Activated naive CD4-positive, alpha-beta T cell treated with anti-CD3 and anti-CD28 coated beads for 36 hours (primary cell): ENCODE measurements at places on chromosomes 4 and X. TPM values are rescaled to one million over a fixed set of nuclear protein-coding genes. Genes with fewer than 3 reads are reported as not detected.

DNA sequence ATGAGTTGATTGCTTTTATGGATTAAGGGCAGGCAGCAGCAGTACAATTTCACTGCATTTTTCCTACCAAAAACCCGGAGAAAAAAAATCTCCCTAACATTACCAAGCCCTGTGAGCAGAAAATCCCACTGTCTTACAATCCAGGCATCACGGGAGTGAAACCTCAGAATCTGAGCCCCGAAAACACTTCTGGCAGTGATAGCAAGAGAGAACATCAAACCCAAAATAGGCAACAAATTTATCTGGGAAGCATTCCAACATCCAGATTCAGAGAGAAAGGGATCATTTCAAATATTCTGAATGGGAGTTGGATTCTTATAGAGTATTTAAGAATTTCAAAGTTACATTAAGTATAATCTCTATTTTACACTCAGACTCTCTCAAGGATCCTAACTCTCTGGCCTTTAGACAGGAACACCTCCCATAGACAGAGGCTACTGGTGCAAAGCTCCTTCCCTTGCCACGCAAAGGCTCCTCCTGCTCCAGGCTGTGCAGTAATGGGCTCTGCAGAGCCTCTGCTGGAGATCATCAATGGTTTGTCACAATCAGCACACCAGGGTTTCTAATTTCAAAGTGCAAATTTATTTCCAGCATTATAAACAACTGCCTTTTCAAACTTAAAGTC, 256.9 kb downstream of the PARM1 start:
- H3K4me3 ChIP-seq, result no peak overlapping the region
- H3K4me1 ChIP-seq, result no peaks in the 10 kb centered on the region
- no peaks in the 10 kb centered on the region for H3K36me3 ChIP-seq
- no peaks in the 10 kb centered on the region for H3K27me3 ChIP-seq
- DNase-seq, result no peak
- no peak overlapping the region for H3K27ac ChIP-seq

DNA sequence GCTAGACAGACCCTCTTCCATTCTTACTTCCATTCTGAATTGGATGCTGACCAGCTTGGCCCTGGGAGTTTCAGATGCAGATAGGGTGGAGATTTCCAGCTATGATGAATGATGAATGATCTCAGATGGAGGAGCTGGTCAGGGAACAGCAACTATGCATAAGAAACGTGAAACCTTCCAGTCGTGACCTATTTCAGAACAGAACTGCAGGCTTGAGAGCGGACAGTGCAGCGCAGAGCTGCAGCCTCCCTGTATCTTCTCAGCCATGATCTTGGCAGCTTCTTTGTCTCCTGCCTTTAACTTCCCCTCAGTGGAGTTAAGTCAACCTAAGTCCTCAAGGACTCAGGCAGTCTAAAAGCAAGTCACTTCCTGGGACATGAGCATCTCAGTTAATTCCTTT, 43.3 kb upstream of the HAND2 start:
- H3K4me1 ChIP-seq, result no peaks in the 10 kb centered on the region
- H3K27ac ChIP-seq, result no peak overlapping the region
- no peak overlapping the region for H3K4me3 ChIP-seq
- DNase-seq, result no peak
- no peaks in the 10 kb centered on the region for H3K36me3 ChIP-seq

DNA sequence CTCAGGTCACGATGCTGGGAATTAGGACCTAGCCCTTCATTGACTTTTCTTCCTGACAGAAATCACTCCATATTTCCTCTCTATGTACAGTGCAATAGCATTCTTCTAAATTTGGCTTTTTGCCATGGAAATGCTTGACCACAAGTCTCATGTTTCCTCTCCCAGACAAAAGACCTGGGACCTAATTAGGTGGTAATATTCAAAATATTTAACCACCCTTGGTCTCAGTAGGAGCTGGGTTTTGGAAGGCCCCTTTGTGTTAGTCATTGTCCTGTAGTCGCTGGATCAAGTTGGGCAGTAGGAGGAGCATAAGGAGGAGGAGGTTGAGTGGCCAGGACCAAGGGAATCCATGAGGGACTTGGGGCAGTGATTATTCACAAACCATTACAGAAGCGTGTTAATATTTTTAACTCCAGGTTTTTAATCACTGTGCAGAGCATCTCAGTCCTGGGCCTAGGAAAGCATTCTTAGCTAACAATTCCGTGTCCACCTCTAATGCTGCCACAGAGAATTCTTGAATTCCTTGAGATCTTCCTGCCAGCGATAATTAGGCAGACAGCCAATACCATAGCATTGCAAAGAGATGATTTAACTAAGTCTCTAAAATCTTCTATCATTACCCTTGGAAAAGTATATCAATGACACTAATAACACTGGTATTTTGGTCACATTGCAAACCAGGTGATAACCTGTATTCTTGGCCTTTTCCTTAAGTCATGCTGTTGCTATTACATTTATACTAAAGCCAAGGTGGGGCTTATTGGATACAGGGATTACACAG, 25.0 kb upstream of the SHROOM4 start:
- no peak overlapping the region for H3K4me3 ChIP-seq
- no peaks in the 10 kb centered on the region for H3K36me3 ChIP-seq
- no peak overlapping the region for H3K27ac ChIP-seq
- H3K4me1 ChIP-seq, result no peaks in the 10 kb centered on the region

DNA sequence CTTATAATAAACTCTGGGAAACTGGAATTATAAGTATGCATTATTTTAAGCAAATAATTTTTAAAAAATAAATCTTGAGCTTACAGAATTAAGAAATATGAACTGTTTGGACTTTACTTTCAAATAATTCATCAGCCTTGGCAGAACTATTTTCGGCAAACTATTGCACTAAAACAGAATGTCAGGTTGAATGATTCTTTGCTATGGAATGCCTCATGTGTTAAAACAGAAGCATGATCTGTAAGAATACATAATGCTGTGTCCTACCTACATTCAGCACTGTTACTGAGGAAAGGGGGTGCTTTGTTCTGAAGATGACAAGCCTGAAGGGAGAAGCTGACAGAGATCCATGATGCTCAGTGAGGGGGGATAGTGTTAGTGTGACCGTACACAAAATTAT, 55.6 kb upstream of the EXOC1L start:
- DNase-seq, result no peak
- no peak overlapping the region for H3K27ac ChIP-seq
- H3K4me1 ChIP-seq, result no peaks in the 10 kb centered on the region
- peaks cover 6% of the 10 kb centered on the region for H3K27me3 ChIP-seq
- no peak overlapping the region for H3K4me3 ChIP-seq
- no peaks in the 10 kb centered on the region for H3K36me3 ChIP-seq

GRCh38 chr4:8472158-8472688, 31.6 kb downstream of the TRMT44 start:
- no peaks in the 10 kb centered on the region for H3K4me1 ChIP-seq
- H3K36me3 ChIP-seq, result peaks cover 14% of the 10 kb centered on the region
- no peak for DNase-seq
- H3K27me3 ChIP-seq, result no peaks in the 10 kb centered on the region

GRCh38 chr4:6373541-6374410, 98.6 kb downstream of the PPP2R2C start:
- H3K4me1 ChIP-seq, result no peaks in the 10 kb centered on the region
- H3K36me3 ChIP-seq, result no peaks in the 10 kb centered on the region
- no peak overlapping the region for H3K4me3 ChIP-seq
- H3K27ac ChIP-seq, result no peak overlapping the region
- DNase-seq, result no peak
- H3K27me3 ChIP-seq, result peaks cover 3% of the 10 kb centered on the region

GRCh38 chrX:150081076-150081475, 142.8 kb upstream of the EOLA2 start:
- H3K27me3 ChIP-seq, result no peaks in the 10 kb centered on the region
- no peak for DNase-seq
- no peak overlapping the region for H3K4me3 ChIP-seq
- H3K36me3 ChIP-seq, result no peaks in the 10 kb centered on the region
- no peaks in the 10 kb centered on the region for H3K4me1 ChIP-seq
- H3K27ac ChIP-seq, result no peak overlapping the region

DNA sequence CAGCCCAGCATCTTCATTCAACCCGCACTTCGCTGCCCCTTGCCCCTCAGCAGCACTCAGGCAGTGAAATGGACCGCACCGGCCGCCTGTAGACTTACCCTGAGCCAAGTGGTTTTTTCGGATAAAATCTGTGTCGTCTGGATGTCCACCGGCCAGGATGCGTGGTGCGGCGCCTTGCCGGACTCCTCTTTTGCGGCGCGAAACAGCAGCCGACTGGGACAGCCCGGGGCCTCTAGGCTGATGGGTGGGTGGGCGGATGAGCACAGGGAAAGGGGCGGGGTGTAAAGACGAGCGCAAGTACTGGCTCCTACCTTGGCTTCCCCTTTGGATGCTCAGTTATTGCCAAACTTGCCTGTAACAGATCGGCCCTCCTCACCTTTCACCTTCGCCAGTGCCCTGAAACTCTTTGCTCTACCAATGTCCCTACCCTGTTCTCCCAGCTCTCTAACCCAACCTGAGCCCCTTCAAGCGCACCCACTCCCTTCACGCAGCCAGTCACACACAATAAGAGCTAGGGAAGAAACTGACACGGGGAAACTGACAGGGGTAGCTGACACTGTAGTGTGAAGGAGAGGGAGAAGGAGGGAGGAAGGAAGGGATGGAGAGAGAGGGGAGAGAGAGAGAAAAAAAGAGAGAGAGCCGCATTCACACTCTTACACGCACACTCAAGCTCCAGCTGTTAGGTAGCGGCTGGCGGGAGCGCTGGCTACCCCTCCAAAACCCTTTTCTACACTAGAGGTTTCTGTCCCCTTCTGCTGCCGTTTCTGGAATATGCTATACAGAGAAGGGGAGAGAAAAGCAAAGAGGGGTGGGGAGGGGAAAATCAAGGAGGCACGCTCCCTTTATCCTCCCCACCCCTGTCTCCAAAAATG, 559 bp downstream of the TRPC5 start:
- no peaks in the 10 kb centered on the region for H3K4me1 ChIP-seq
- H3K27ac ChIP-seq, result no peak overlapping the region
- H3K36me3 ChIP-seq, result no peaks in the 10 kb centered on the region
- peaks cover 30% of the 10 kb centered on the region for H3K27me3 ChIP-seq
- H3K4me3 ChIP-seq, result no peak overlapping the region
- no peak for DNase-seq

DNA sequence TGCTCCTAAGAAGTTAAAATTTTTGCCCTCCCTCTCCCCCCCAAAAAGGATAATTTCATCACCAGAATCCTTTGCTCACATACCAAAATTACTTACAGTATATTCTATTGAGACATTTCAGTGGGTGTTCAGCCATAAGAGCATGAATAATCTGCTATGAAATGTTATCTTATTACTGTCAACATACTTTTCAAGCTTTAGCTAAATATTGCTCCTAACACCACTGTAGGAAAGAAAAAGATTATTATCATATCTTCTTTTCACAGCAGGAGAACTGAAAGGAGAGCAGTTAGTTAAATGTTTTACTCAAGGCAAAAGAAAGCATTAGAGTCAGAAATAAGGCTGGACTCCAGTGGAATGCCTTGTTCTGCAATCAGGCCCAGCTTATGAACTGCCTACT, 231.0 kb upstream of the GYPA start:
- H3K36me3 ChIP-seq, result no peaks in the 10 kb centered on the region
- DNase-seq, result no peak
- H3K4me1 ChIP-seq, result no peaks in the 10 kb centered on the region
- no peaks in the 10 kb centered on the region for H3K27me3 ChIP-seq

- no peaks in the 10 kb centered on the region for H3K27me3 ChIP-seq
- H3K4me1 ChIP-seq, result no peaks in the 10 kb centered on the region
- DNase-seq, result no peak
- H3K4me3 ChIP-seq, result no peak overlapping the region
Measured at GRCh38 chrX:30688641-30689040, 35.4 kb downstream of the GK start.

- DNase-seq, result no peak
- H3K27me3 ChIP-seq, result peaks cover 4% of the 10 kb centered on the region
- H3K36me3 ChIP-seq, result no peaks in the 10 kb centered on the region
- no peak overlapping the region for H3K27ac ChIP-seq
Measured at GRCh38 chr4:173932701-173933100, 350.8 kb downstream of the FBXO8 start.

DNA sequence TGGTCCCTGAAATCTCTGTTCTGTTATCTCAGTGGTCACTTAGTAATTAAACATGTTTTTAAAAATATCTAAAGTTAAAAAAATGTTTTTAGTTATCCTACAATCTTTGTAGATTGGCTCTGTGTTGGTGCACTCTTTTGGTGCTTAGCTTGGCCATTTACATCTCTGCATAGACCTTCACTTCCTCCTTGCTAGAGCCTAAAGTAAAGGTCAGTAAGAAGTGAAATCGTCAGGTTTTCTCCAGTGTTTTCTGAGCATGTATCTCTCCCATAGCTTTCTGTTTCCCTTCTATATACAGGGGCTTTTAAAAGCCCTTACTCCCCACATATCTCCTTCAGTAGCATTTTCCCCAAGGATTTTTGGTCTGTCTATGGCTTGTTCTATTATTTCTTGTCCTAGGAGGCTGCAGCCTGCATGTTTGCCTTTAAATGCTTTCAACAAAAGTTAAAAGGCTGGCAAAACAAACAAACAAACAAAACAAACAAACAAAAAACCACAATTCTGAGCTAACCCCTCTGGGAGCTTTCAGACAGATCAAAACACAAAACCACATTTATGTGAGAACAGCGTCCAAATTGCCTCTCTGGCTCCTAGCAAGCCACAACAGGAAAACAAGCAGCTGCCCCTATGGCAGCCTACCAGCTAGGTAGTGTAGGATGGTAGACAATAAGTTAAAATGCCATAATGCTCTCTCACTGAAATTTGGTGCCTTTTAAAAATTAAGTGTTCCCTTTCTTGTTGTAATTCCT, 27.3 kb upstream of the GPRASP2 start:
- DNase-seq, result no peak
- H3K4me3 ChIP-seq, result no peak overlapping the region
- no peaks in the 10 kb centered on the region for H3K27me3 ChIP-seq
- H3K4me1 ChIP-seq, result no peaks in the 10 kb centered on the region
- H3K27ac ChIP-seq, result no peak overlapping the region

DNA sequence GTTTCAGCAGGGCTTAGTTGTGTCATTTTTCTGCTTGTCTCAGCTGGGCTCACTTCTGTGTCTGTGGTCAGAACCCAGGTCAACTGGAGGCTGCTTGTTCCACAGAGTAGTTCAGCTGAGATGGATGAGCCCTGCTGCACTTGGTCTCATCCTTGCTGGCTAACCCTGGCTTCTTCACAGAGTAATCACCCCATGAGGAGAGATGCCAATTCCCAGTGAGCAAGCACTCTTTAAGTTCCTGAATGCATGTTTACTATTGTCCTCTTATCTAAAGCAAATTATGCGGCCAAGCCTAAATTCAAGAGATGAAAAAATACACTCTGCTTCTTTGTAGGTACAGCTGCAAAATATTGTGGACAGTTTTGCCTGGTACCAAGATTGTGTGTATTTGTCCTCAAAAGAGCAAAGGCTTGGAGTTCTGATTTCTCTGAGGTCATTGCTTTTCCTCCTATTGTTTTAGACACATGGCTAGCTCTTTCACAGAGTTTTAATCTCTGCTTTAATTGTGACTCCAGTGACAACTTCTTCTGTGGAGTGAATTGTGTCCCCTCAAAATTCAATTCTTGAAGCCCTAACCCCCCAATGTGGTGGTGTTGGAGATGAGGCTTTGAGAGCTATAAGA, 236.6 kb upstream of the ANKRD50 start:
- no peaks in the 10 kb centered on the region for H3K36me3 ChIP-seq
- H3K27ac ChIP-seq, result no peak overlapping the region
- no peaks in the 10 kb centered on the region for H3K4me1 ChIP-seq
- no peak overlapping the region for H3K4me3 ChIP-seq
- no peaks in the 10 kb centered on the region for H3K27me3 ChIP-seq
- DNase-seq, result no peak

Gene FREM3
- total RNA-seq, result not detected

Gene AFP
- total RNA-seq, result not detected

Gene NPY5R
- not detected for total RNA-seq

Gene CT47C1
- not detected for total RNA-seq
